ENCODE measurements at places on chromosomes 1 and 21.

DNA sequence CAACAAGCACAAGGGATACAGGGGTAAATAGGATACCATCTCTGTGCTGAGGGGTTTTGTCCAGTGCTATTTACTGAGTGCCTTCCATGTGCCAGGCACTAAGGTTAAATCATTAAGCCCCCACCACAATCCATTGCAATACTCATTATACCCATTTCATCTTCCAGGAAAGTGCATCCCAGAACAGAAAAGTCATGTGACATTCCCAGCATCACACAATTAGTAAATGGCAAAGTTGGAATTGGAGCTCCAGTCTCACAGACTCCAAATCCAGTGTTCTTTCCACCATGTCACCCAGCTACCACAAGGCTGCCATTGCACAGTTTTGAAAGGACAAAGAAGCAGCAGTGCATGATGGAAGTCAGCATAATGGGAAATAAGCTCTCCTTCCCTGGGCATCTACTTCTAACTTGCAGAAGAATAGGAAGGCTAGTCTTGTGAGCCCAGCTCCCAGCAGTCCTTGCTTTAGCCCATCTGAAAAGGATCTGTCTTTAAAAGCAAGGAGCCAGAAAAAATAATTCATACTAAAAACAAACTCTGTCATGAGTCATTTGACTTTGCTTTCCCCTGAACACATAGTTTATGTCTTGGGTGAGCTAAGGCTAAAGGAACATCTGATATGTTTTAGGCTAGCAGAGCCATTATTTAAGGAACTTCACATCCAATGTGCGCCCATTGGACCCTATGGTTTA is 111.4 kb upstream of the HOOK1 start:
- DNase-seq, result no peak

GRCh38 chr1:227883073-227883520 is 64.6 kb downstream of the WNT9A start:
- DNase-seq, result no peak

GRCh38 chr1:161199506-161200139 is 769 bp upstream of the ADAMTS4 start:
- DNase-seq, result no peak

- peak; percentile 44 for DNase-seq
Observed at GRCh38 chr1:155005076-155006011, 2.7 kb downstream of the ZBTB7B start.

GRCh38 chr1:103256490-103256889 is 148.2 kb upstream of the COL11A1 start:
- DNase-seq, result no peak

GRCh38 chr1:64343823-64344190 is 126.1 kb upstream of the CACHD1 start:
- no peak for DNase-seq

DNA sequence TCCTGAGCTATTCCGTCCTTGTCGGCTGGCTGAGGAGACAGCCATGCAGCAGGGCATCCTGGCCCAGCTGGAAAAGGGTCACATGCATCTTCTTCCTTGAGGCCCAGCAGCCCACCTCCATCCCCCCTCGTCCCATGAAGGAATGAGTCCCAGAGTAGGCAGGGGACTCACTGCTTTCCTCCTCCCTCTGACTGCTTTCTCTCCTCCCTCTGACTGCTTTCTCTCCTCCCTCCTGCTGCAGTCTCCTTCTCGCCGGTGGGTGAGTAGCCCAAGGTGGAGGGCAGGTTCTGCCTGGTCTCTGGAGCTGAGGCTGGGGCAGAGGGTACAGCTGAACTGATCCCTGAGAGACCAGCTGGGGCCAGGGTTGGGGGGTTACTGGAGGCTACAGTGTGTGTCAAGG is 13.5 kb downstream of the NTRK1 start:
- no peak for DNase-seq

GRCh38 chr1:25615172-25615541 is 1.4 kb upstream of the MAN1C1 start:
- DNase-seq, result no peak

- no peak for DNase-seq
Observed at GRCh38 chr1:242240077-242240476, 241.2 kb upstream of the MAP1LC3C start.

- no peak for DNase-seq
Observed at GRCh38 chr1:21594501-21594900, 74.7 kb downstream of the RAP1GAP start.

DNA sequence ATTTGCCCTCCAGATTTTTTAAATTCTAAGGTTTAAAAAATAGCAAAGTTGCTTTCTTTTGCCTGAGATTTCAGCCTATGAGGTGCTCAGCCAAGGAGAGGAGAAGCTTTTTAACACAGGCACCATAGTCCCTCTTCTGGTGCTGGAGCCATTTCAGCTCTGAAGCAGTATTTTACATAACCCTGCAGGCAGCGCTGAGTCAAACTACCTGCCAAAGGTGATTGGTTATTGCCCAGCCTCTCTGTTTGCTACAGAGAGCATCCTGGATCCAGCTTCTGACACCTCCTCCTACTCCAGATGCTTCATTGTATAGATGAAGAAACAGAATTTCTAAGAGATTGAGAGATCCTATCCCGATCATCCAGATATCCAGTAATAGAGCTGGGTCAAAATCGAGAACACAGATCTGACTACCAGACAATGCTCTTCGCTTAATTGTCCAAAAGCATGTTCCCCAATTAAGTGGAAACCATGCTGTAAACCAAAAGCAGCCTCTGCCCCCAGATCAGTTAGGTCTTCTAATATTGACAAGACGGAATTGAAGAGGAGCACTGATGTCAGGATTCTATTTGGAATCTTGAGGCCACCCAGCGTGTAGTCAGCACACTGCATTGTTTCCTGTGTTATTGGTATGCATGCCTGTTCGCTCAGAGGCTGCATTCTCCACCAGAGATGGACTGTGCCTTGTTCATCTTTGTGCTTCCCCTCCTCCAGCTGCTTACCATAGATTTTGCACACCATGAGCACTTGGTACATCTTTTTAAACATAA is 22.1 kb downstream of the RGS8 start:
- DNase-seq, result no peak

DNA sequence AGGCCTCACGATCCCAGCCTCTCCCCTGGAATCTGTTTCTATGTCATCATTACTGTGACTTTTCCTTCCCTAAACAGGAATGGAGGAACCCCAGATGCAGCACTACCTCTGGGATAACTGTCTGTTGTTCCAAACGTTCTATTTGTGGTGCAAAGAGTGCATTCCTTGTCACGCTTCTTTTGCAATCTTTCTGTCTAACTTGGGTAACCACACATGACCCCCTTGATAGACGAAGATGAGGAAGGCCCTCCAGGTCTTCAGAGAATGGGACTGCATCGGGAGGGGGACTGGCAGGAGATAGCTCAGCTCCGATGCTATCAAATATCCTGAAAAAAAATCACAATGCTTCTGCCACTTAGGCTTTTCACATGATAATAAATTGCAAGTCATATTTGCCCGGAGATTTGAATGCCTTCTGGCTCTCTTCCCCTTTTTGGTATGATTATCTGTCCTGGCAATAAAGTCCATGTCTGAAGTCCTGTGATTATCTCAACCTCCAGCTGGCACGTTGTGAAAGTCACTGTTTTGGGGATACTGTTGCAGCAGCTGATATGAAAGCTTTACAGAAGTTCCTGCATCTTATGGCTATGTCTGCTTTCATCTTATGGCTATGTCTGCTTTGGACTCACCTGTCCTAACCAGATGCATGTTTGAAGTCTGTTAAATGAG is 148.7 kb upstream of the LMO4 start:
- no peak for DNase-seq

GRCh38 chr1:3012456-3013291 is 8.6 kb upstream of the ACTRT2 start:
- no peak for DNase-seq

DNA sequence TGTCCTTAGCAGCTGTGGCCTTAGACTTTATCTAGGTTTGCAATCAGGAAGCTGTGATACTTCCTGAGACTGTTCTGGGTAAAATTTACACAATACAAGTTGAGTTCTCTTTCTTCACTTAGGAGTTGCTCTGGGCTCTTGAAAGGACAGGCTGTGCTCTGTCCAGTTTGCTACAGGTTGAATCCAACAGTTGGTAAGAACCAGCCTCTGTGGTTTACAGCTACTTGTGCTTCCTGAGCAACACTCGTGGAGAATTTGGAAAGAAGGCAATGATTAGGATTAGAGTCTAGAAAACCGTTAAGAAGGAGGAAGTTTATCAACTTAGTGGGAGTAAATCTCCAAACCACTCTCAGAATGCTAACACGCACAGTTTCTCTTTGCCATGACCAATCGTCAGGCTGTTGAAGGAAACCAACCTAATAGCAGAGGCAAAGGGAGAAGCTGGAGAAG is 26.8 kb downstream of the GFI1 start:
- no peak for DNase-seq

GRCh38 chr21:46307625-46308024 is 16.0 kb downstream of the C21orf58 start:
- no peak for DNase-seq

- no peak for DNase-seq
Observed at GRCh38 chr1:236515443-236515958, 8.3 kb upstream of the LGALS8 start.
